Activated naive CD4-positive, alpha-beta T cell (primary cell): ENCODE measurements at places on chromosomes 2 and 18.

DNA sequence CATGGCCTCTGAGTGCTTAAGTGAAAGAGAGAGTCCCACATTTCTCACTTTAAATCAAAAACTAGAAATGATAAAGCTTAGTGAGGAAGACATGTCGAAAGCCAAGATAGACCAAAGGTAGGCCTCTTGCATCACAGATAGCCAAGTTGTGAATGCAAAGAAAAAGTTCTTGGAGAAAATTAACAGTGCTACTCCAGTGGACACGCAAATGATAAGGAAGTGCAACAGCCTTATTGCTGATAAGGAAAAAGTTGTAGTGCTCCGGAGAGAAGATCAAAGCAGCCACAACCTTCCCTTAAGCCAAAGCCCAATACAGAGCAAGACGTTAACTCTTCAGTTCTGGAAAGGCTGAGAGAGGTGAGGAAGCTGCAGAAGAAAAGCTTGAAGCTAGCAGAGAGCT, 32.1 kb downstream of the PSMD1 start:
- DNase-seq, result no peak

DNA sequence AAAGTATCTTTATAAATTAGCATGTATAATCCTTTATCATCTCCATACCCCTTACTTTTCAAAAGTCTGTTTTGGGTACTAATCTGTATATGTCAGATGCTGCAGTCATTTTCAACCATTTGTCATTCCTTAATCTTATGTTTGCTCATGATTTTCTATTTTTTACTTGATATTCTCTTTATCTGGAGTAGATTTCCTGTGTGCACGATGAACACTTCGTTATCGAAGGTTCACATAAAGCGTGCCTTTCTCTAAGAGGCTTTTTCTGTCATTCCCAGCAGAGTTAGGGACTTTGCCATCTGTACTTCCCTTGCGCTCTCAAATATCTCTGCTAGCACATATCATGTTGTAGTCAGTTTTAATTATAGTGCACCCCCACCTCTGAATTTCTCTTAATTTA, 123.2 kb downstream of the BIRC6 start:
- DNase-seq, result no peak

DNA sequence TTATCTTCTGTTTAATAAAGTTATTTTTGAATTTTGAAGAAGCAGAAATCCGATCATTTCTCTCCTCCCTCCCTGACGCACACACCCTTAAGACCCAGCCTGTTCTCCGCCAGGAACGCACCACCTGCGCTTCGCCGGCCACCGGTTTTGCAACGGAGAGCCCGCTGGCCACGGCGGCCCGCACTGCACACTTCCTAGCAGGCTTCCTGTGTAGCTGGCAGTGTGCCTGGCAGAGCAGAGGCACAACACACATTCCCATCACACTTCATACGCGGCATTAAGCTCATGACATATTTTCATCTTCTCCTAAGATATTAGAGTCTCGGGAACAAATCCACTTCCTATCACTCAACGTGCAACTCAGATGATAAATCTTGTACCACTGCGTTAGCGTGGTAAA, 148.0 kb downstream of the HDAC4 start:
- DNase-seq, result no peak

DNA sequence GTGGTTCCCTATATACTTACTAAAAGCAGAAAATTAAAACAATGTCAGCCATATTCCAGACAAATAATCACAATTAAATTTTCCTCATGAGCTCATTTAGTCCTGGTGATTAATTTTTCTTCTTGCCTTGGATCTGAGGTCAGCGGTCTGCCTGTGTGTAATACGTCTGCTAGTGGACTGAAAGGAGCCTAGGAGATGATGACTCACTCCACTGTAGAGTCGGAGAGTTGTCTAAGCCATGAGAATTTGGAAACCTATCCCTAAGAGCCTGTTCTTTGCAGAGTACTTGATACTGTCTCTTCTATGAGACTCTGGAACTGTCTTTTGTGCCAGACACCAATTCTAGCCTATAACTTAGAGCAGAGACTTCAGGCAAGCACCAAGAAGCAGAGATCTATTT, 94.2 kb upstream of the RAB27B start:
- no peak for DNase-seq

DNA sequence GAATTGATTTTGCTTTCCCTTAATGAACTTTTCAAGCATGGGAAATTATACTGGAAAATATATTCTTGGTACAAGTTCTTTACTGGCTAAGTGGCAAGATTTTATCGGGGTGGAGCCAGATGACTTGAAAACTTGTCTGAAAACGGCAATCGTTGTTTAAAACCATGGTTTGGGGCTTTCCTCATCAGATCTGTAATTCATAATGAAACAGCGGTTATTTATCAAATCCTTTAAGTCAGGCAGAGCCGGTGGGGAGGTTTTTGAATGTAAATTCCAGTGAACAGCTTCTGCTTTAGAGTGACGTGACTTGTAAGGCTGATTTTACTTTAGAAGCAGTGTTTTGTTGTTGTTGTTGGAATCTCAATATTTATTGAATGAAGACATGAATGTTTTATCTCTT, 2.6 kb downstream of the SEC11C start:
- no peak for DNase-seq

DNA sequence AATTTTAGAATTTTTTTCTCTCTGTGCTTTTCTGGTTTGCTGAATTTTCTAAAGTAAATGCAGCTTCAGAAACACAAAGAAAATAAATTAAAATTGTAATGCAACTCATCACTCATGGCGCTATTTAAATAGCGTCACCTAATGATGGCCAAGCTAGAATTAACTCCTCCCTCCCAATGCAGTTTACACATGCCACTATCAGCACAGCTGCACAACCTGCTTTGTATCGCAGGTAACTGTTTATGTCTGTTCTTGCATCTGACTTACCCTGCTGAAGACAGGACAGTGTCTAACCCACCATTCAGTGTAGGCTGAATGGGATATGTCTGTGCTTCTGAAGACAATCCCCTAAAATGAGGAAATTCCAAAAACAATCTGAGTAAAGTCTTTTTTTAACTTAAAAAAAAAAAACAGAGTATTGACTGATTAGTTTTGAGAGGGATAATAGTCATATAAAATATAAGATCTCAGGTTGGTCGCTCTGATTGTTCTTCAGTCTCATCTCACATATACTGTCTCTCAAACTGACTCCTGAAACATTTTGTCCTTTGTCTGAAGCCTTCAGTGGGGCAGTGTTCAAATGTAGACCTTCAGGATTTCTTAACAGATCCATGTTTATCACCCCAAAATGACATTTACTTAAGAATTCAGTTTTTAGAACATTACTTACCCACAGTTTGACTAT, 271.4 kb downstream of the ZEB2 start:
- DNase-seq, result no peak

GRCh38 chr2:36564377-36564930, 33.5 kb downstream of the FEZ2 start:
- DNase-seq, result no peak

DNA sequence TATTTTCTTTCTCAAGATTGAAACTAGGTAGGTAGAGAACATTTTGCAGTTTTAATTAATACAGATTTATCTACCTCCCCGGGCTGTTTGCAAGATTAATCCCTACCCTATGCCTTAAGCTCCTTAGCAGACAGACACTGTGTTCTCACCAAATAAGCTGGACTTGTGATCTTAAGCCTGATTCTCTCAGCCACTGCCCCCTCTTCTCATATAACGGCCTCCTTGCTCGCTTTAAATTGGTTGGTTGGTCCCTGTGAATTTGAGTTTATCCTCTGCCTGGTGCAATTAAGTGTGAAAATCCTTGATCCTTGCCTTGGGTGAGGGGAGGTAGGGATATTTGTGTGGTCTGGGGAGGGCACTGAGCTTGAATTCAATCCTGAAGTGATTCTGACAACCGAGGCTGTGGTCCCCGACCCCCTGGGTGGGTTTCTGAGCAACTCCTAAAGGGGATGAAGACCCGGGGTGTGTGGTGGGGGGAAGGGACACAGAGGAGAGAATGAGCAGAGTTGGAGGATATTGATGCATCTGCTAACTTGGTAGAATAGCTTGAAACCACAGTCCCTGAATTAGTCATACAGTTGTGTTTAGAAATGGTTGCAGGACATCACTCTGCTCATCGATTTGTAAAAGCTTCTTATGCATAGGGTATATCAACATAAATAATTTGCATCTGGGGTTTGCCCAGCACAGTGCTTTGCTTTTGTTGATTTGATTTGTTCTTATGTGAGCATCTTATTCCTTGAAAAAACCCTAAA, 36.9 kb upstream of the NCKAP5 start:
- no peak for DNase-seq

DNA sequence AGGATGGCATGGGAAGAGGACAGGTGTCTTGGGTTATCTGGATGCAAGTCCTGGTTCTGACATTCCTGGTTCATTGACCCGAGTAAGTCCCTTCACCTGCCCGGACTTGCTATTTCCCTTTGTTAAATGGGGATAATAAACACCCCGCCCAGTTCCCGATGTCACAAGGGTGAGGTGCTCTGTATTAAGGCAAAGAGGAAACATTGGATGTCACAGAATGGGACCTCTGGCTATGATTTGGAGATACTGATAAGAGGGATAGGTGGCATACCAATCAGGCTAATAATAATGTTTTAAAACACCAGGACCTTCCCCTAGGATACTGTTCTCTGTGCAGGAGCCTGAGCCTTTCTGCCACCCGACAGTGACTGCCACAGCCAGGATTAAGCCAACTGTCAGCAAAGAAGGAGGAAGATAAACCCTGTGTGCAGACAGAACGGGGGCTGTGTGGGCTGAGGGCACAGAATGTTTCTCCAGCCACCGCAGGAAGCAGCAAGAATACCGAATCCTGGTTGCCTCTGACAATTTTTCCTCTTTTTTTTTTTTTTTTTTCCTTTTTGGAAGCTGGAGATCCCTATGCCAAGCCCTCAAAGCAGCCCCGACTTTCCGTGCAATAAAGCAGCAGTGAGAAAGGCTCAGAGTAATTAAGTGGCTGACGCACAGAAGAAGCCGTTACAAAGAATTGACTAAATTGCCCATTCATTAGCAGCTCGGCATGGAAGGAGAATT, 336.6 kb downstream of the SMAD2 start:
- no peak for DNase-seq

DNA sequence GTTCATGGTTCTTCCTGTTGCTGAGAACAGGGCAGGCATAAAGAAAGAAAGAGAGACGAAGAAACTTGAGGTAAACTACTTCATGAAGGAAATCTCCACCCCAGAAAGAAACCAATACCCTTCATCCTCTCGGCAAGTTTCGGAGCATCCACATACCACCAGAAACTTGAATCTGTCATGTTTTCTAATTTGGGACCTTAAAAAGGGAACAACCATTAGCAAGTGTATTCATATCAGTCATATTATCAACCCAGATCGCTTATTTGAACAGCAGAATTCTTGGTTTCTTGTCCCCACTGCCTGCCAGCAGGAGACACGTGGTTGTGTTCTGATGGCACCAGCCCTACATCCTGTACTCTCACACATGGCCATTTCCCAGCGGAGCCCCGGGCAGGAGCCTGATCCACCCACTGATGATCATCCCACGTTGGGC, 53.2 kb upstream of the FZD7 start:
- DNase-seq, result no peak
